H4 (cell line): ENCODE measurements at places on chromosomes 5 and 9. TPM values are rescaled to one million over a fixed set of nuclear protein-coding genes. Genes with fewer than 3 reads are reported as not detected.

The CCDC187 gene
- not detected in 2 replicates for total RNA-seq

DNA sequence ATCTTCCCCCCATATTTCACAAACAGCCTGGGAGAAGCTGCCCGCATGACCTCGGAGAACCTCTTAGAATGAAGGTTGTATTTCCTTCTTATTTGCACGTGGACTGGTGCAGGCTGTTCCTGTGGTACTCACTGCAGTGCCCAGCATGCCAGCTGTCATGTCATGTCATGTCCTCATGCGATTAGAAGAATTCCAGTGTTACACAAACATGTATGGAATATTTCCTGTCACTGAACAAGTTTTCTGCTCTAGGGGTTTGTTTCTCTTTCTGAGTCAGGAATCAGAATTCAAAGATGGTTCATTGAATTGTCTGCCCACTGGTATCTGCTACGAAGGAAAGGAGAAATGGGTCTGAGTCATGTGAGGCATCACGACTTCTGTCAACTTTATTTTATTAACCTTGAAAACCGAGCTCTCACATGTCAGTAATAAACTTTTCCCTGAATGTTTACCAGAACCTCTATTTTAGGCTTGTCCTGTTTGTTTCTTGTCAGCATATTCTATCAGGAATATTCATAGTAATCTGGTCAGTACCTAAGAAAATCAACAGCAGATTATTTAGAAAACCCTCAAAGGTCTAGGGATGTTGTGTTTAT is 415.6 kb downstream of the GADD45G start:
- no peak for DNase-seq

The LCN1 gene
- not detected in 2 replicates for total RNA-seq

GRCh38 chr5:110707260-110707844 is 19.1 kb downstream of the TMEM232 start:
- DNase-seq = no peak

DNA sequence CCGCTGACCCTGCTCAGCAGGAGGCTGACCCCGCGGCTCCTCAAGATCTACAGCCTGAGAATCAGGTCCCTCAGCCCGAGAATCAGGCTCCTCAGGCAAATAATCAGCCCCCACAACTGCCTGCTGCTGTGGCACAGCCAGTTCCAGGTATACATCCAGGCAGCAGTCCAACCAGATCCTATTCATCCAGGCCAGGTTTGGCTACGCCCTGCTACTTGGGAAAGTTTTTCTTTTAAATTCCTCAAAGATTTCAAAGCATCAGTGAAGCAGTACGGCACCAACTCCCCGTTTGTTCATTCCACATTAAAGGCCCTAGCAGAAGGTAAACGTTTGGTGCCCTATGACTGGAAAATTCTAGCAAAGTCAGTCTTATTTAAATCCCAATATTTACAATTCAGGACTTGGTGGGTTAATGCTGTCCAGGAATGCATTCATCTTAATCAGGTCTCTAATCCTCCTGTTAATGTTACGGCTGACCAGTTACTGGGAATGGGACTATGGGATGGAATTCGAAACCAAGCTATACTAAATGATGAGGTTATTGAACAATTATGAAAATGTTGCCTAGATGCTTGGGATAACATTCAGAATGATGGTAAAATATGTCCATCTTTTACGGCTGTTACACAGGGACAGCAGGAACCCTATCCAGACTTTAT is 102.3 kb downstream of the SYK start:
- DNase-seq = no peak
